ENCODE measurements at places on chromosomes 11 and 22.

DNA sequence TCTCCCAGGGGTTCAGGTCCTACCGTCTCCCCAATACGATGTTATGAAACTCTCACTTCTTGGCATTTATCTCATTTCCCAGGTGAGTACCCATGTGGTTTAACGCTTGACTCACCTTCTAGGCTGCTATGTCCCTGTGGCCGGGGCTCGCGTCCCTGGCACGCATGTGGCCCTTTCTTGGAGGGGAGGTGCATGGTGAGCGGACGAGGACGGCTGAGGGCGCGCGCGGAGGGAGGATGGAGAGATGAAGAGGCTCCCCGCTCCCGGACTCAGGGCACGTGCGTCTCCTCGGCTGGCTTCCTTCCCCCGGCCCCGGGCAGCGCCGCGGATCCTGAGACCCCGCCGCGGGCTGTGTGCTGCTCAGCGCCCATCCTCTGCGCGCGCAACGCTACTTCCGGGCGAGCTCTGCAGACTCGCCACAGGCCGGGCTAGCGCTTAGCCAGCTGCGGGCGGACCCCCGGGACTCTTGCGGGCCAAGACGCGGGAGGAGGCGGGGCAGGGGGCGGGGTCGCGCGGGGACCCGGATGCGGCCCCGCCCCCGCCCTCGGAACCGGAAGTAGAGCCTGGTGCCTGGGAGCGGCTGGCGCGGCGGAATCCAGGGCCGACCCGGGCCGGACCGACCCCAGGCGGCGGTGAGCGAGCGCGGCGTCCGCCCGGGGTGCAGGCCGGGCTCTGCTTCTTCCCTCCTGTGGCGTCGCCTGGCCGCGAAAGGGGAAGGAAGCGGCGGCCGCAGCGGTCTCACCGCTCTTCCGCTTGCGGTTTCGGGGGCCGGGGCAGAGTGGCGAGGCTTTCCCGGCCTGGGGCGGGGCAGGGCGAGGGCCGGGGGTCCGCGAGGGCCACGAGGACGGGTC, at the start of gene CTTN:
Gene CTTN, plus strand, starts transcription at position 547 of the 851 bp plus-strand sequence. CDS start 8,769 bp downstream, outside the sequence.
- peak; percentile 40 for DNase-seq

GRCh38 chr22:44231233-44231632, 50.5 kb downstream of the PARVG start:
- no peak for DNase-seq

GRCh38 chr11:2530855-2531200, 86.0 kb downstream of the KCNQ1 start:
- DNase-seq: no peak

- DNase-seq: no peak
Observed at GRCh38 chr22:18085188-18085587, 7.4 kb downstream of the PEX26 start.

GRCh38 chr11:1777737-1778136, 14.0 kb upstream of the CTSD start:
- DNase-seq: no peak

GRCh38 chr11:2838091-2838490, 47.5 kb downstream of the CDKN1C start:
- no peak for DNase-seq

DNA sequence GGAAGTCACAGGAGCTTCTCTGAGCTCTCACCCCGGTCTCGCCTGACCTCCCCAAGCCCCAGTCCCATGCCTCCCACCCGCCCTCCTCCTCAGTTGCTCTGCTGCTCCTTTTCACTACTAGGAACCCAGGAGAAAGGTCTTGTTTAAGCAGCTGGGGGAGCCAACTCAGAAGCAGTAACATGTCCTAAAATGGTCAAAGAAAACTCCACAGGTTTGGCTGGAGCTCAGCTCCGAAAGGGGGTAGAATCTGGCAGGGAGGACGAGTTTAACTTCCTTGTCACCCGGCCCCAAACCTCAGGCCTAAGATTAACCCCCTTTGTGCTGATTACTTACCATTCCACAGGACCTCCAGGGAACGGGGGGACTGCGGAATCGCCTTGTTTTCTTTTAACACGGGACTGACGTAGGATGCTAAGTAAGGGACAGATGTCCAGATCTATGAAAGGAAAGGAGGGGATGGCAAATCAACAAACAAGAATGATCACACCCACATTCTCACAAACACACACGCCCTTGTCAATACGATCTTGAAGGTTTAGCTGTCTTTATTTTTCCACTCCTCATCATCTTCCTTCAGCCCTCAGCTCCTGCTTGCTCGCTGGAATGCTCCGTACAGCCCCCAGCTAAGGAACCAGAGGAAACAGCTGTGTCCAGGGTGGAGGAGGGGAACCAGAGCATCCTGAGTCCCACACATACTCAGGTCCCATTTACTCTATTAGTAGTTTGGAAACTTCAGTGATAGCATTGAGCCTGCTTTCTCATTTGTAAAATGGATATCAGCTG, 13.5 kb downstream of the PCSK7 start:
- DNase-seq: no peak

GRCh38 chr11:36210529-36210928, 78.7 kb downstream of the COMMD9 start:
- no peak for DNase-seq

GRCh38 chr22:46657996-46658947, 38.1 kb downstream of the GRAMD4 start:
- no peak for DNase-seq

DNA sequence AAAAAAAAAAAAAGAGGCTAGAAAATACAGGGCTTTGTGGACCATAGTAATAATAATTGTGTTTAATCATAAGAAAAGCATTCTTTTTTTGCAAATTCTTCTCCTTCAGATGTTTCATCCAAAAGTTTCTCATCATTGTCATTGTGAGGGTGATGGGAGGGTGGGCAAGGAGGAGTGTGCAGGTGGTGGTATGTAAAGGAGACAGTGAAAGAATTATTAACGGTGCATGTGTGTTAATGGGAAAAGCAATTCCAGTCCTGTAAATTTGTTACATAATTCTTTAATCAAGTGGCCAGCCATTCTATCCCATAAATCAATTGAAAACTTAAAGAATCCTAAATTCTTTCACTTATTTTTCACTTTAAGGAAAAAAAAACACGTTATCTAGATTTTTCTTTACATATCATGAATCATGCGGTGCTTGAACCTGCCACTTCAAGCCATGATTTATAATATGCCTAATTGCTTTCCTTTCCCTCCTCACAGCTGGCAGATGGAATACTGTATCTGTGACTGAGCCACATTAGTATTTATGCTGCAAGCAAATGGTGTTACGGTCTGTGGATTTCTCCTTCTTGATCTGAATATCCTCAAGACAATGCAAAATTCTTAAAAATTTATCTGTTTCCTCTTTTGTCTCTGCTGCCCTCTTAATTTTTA, 318.5 kb downstream of the JRKL start:
- DNase-seq: no peak

GRCh38 chr22:49966774-49967705, 6.5 kb downstream of the PIM3 start:
- no peak for DNase-seq

GRCh38 chr22:29719899-29720645, at the start of gene CABP7:
TSS of gene CABP7 (plus strand) at chr22:29720003. CDS start at chr22:29720425, 422 bp downstream.
- no peak for DNase-seq
